ENCODE measurements at places on chromosomes 7 and 10. TPM values are rescaled to one million over a fixed set of nuclear protein-coding genes. Genes with fewer than 3 reads are reported as not detected.

NPTX2 gene
- polyA plus RNA-seq: not detected

SVOPL gene
- not detected for polyA plus RNA-seq

CAMK1D gene
- polyA plus RNA-seq: under 0.01 TPM

GPR26 gene
- polyA plus RNA-seq: not detected

TNRC18 gene
- 10.9 TPM for polyA plus RNA-seq

MINDY4 gene
- not detected for polyA plus RNA-seq

OPALIN gene
- polyA plus RNA-seq: not detected

COL13A1 gene
- polyA plus RNA-seq: 0.07 TPM

LRRC61 gene
- 42.2 TPM for polyA plus RNA-seq

CTAGE8 gene
- polyA plus RNA-seq: not detected

AUTS2 gene
- polyA plus RNA-seq: not detected

Measured in HepG2 (cell line).